ENCODE measurements at places on chromosomes 7 and 10.
A peak's percentile ranks its signal among the peaks of the same experiment; 100 is the strongest.

GRCh38 chr7:131219312-131220041 lies 108.2 kb upstream of the MKLN1 start:
- H3K4me3 ChIP-seq, result no peak overlapping the region
- peaks cover 8% of the 10 kb centered on the region for H3K36me3 ChIP-seq
- DNase-seq, result no peak
- H3K4me1 ChIP-seq, result peaks cover 14% of the 10 kb centered on the region
- no peaks in the 10 kb centered on the region for H3K27me3 ChIP-seq

DNA sequence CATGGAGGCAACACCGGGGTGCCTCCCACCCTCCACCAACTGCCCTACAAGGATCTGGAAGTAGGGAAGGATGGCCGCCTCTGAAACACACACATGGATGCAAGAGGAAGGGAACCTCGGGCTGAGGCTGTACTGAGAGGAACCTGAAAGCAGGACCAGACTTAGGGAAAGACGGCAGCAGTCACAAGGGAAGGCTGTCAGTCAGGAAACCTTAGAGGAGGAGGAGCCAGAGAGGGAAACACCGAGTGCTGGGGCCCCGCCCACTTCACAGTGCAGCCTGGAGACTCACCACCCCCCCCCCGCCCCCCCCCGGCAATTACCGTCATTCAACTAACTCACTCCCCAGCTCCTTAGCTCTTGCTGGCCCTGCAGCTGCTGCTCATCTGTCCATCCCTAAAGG lies 2.5 kb downstream of the CYREN start:
- H3K36me3 ChIP-seq, result peaks cover 30% of the 10 kb centered on the region
- H3K27me3 ChIP-seq, result no peaks in the 10 kb centered on the region
- H3K4me1 ChIP-seq, result peaks cover 32% of the 10 kb centered on the region
- peak overlapping the region; percentile 92 for H3K27ac ChIP-seq
- peak overlapping the region; percentile 92 for H3K4me3 ChIP-seq

- H3K4me1 ChIP-seq, result no peaks in the 10 kb centered on the region
- no peaks in the 10 kb centered on the region for H3K36me3 ChIP-seq
- H3K4me3 ChIP-seq, result no peak overlapping the region
- H3K27ac ChIP-seq, result no peak overlapping the region
- no peaks in the 10 kb centered on the region for H3K27me3 ChIP-seq
These were observed 120.3 kb upstream of the ADAM12 start for GRCh38 chr10:126508535-126509040.

DNA sequence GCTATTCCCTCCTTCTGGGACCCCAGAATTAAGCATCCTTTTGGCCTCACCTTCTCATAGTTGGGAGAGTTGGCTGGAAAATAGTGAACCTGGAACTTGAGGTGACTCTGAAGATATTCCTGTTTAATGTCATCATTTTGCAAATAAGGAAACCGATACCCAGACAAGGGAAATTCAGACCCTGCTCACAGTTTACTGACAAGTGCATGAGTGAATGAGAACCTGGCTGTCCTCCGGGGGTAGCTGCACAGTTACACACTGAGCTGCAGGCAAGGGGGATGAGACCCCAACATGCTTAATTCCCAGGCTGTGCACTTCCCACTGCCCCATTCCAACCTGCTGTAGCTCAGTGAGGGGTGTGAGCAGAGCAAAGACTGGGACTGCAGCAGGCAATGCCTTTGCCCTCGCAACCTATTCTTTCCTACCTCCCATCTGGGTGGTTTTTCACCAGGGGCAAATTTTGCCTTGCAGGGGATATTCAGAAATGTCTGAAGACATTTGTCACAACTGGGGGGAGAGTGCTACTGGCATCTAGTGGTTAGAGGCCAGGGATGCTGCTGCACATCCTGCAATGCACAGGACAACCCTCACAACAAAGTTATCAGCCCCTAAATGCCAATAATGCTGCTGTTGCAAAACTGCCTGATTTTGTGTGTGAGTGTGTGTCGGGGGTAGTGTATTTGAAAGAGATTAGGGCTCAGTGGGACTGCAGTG lies 136.2 kb downstream of the SORCS3 start:
- no peak for DNase-seq
- H3K4me1 ChIP-seq, result no peaks in the 10 kb centered on the region
- peaks cover 11% of the 10 kb centered on the region for H3K27me3 ChIP-seq
- no peaks in the 10 kb centered on the region for H3K36me3 ChIP-seq
- no peak overlapping the region for H3K4me3 ChIP-seq

GRCh38 chr7:28291559-28291958 lies 111.0 kb upstream of the JAZF1 start:
- no peak for DNase-seq
- no peaks in the 10 kb centered on the region for H3K4me1 ChIP-seq
- H3K36me3 ChIP-seq, result no peaks in the 10 kb centered on the region

DNA sequence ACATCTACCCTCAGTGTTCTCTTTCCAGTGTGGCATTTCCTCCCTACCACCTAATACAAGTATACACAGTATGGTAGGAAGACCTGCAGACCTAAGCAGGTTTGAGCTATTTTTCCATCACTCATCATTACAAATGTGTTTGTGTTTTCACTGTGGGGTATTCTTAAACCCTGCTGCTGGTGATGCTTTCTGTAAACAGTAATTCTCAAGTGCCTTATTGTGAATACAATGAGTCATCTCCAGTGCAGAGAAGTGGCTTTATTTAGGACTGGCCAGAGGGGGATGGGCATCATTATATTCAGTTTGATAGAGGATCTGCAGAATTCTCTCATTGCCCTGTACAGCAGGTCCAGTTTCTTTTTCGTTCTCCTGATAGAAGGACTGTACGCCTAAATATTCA lies 63.7 kb downstream of the GRM8 start:
- no peak for DNase-seq
- H3K36me3 ChIP-seq, result no peaks in the 10 kb centered on the region
- no peak overlapping the region for H3K27ac ChIP-seq
- peaks cover 14% of the 10 kb centered on the region for H3K27me3 ChIP-seq
- no peak overlapping the region for H3K4me3 ChIP-seq
- no peaks in the 10 kb centered on the region for H3K4me1 ChIP-seq

- no peak overlapping the region for H3K27ac ChIP-seq
- H3K36me3 ChIP-seq, result no peaks in the 10 kb centered on the region
- no peak for DNase-seq
- peaks cover 3% of the 10 kb centered on the region for H3K27me3 ChIP-seq
- no peak overlapping the region for H3K4me3 ChIP-seq
- H3K4me1 ChIP-seq, result no peaks in the 10 kb centered on the region
These were observed 261.6 kb downstream of the RPS24 start for GRCh38 chr10:78295242-78295641.
